CD4-positive, alpha-beta T cell treated with Interleukin-17A for 1 hour (primary cell): ENCODE measurements at places on chromosomes 12 and 14.

DNA sequence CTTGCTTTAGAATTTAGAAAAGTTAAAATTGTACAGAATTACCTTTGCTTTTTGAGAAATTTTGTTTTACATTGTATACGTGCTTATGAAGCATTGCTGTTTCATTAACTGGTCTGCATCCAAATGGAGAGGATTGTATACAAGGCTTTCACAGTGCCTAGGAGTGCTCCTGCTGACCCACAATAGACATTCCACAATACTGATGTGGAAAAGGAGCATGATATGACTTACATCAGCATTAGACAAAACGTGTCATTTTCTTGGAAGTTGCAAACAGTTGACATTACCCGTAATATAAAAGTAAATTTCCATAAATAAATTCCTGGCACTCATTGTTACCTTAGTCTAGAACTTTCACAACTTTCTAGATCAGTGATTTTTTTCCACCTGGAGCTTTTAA, 1.9 kb downstream of the PRKD1 start:
- DNase-seq = no peak

- DNase-seq = no peak
These were observed 19.5 kb downstream of the FIGNL2 start for GRCh38 chr12:51829011-51829481.

- DNase-seq = no peak
These were observed 390.7 kb downstream of the SYT1 start for GRCh38 chr12:79255288-79255687.

- peak; percentile 39 for DNase-seq
These were observed 873 bp downstream of the PLXNC1 start for GRCh38 chr12:94149119-94149780.

DNA sequence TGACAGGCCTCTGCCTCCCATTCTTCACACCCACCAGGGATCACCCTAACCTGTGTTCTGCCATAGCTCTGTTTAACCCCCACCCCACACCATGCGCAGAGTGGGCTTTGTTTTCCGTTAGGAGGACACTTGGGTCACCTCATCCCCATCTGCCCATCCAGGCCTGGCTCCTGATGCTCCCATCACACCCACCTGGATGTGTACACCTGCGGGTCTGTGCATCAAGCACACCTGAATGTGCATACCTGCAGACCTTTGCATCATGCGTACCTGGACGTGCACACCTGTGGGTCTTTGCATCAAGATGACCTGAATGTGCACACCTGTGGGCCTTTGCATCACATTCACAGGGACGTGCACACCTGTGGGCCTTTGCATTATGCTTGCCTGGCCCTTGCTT, 835.8 kb upstream of the TMEM132C start:
- DNase-seq = no peak
